IMR-90 (cell line): ENCODE measurements at places on chromosomes 2 and 18. TPM values are rescaled to one million over a fixed set of nuclear protein-coding genes. Genes with fewer than 3 reads are reported as not detected.

Gene HOXD13
- total RNA-seq, result not detected in 2 replicates

Gene LIPG
- under 0.01 TPM in 1 of 2 replicates, not detected in the other for total RNA-seq

Gene LTBP1
- 297 and 326 TPM in 2 replicates for total RNA-seq

Gene LIMS3
- 4.4 and 12.7 TPM in 2 replicates for total RNA-seq

Gene IL36A
- total RNA-seq, result not detected in 2 replicates

DNA sequence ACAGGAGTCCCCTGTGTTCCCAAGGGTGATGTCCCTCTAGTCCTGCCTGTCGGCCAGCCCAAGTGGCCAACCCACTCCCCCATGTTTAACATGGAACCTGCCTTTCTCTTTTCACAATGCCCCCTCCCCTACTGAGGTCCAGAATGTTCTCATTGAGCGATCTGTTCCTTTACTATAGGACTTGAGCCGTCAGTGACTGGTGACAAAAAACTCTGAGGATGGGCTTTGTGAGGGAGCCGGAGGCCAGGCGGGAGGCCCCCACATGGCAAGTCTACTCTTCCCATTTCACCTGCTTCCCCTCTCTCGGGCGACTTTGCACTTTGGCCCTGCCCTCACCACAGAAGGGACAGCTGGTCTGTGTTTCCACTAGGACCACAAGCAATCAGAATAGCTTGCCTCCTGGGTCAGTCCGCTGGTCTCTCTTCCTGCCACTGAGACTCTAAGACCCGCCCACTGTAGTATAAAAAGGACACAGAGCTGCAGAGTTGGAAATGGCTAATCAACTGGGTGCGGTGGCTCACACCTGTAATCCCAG, 146.5 kb upstream of the RAB12 start:
- no peak for DNase-seq

DNA sequence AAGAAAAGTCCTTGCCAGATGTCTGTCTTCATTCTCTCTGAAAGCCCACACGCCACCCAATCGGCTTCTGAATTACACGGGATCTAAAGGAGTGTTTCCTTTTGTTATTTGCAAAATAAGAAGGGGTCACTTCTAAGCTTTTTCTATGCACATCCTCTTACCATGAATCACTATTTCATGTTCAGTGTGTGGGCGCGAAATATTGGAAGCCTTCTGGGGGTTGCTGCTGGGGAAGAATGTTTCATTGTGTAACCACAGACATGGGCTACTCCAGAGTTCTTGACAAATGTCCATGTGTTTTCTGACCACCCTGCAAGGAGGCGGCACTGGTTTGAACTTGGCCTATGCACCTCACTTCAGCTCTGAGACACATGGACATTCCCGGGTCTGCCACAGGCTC, 133.6 kb upstream of the APCDD1 start:
- DNase-seq, result peak; percentile 57

GRCh38 chr2:218821605-218822211, 9.9 kb downstream of the PRKAG3 start:
- no peak for DNase-seq

GRCh38 chr2:150410809-150411208, 76.7 kb downstream of the RND3 start:
- DNase-seq, result peak; percentile 49

DNA sequence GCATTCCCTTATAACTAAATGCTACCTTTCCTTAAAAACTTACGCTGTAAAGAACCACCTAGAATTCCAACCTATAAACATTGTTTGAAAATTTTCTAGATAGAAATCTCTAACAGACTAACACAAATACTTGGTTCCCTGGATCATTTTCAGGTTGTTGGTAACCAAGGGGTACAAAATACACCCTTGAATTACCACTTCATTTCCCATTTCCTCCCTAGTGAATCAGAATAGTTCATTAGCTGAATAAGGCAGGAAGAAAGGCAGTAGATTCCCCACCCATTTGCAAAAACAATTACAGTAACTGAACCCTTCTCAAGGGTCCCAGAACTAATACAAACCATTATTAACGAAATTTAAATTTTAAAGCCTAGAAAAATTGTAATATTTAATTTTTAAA, 5.5 kb downstream of the MEX3C start:
- no peak for DNase-seq

- no peak for DNase-seq
These were observed 144.1 kb upstream of the NCKAP5 start for GRCh38 chr2:133712369-133712768.

GRCh38 chr2:186639939-186640338, 50.1 kb downstream of the ITGAV start:
- DNase-seq, result no peak

- DNase-seq, result no peak
These were observed 15.3 kb downstream of the KYNU start for GRCh38 chr2:142892715-142893114.

- no peak for DNase-seq
These were observed 181.1 kb downstream of the NEDD4L start for GRCh38 chr18:58225101-58225500.

DNA sequence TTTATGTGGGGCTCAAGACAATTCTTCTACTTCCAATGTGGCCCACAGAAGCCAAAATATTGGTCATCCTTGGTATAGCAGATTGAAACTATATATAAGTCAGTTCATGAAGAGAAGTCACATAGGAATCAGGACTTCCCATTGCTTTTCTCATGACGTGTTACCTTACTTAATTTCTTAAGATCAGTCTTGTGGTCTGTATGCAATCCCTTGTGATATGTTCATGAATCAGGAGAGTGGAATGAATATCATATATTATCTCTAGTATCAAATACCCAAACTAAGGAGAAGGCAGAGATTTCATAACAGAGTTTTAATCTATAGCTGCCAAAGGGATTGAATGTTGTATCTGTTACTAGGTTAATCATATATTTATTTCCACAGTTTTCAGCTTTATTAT, 1390.4 kb downstream of the SUCLG1 start:
- peak; percentile 40 for DNase-seq
